Cardiac fibroblast (primary cell): ENCODE measurements at places on chromosomes 16 and 17.

DNA sequence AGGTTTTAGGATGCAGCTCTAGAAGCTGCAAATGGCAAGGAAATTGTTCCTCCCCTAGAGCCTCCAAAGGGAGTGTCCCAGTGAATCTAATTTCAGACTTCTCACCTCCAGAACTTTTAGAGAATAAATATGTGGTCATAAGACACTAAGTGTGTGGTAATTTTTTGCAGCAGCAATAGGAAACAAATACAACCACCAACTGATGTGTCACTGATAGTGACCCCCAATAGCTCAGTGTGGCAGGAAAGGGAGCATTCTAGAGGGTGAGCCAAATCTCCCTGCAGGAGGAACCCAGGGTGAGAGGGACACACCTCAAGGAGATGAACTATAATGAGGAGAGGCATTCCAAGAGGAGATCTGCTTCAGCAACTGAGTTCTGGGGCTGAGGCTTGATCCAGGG is 4.1 kb downstream of the CCL4L2 start:
- DNase-seq: no peak

- DNase-seq: no peak
These were observed 2.1 kb downstream of the TEN1 start for GRCh38 chr17:75981019-75981615.

DNA sequence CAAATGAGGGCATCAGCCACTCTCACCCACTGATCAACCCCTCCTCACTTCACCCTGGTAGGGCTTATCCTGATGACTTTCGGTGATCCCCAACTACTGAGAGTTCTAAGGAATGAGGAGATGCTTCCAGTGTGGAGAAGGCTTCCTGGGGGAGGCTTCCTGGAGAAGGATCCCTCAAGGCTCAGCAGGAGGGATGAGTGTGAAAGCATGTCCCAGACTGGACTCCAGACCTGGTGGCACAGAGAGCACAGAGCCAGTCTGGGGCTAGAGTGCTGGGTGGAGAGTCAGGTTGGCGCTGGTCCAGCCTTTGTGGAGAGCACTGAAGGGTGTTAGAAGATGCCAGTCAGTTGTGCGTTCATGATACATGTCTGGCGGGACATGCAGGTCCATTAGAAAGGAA is 53.7 kb downstream of the PLD6 start:
- peak; percentile 15 for DNase-seq

DNA sequence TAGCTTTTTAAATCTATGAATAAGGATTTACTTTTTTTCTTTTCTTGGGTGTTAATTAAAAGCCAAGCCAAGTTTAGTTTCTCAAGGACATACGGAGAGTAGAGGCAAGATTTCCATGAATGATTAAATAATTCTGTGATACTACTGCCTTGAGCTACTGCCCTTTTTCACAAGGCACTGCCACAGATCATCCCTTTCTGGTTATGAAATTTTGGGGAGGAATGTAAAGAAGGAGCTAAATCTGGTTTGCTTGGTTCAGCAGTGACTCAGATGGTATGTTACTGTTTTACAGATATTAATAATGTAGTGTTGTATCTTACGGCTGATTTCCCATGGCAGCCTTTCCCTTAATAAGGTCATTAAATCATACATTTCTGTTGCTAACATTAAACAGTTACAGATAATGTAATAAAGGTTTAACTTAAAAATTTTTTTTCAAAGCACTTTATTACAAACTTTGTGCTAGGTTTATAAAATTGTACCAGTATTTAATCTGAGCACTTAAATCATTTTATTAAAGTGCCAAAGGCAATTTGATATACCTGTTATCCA is 2.6 kb downstream of the WSB1 start:
- DNase-seq: peak; percentile 75

- no peak for DNase-seq
These were observed 602.9 kb upstream of the KIF2B start for GRCh38 chr17:53219821-53220220.

DNA sequence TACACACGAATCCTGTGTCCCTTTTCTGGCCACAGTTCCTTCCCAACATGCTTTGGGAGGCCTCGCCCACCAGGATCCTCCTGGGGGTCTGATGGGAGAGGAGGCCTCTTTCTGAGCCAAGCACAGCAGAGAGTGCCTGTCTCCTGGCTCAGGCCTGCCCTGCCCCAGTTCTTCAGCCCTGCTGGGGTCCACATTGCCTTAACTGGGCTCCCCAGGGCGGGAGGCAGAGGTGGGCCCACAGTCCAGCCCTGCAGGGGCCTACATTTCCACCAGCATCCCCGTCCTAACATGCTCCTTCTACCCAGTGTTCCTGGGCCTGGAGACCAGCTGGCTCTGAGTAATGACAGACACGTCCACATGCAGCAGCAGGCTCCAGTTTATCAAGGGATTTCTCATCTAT is 29.6 kb downstream of the WNT9B start:
- DNase-seq: no peak

DNA sequence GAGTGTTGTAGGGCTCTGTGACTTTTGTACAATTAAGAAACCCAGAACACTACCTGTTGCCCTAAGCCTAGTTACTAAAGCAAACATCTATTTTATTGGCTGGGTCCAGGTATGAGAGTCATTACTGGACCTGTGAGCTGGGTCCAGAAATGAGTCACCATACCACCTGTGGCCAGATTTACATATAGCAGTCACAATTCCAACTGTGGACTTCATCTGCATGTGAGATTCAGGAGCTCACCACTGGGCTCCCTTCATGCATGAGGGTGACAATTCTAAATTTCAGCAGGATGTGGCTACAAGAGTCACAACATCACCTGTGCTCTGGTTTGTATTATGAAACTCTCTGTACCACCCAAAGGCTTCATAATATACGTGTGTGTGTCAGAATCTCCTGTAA is 2038.0 kb downstream of the TP53TG3F start:
- no peak for DNase-seq

GRCh38 chr16:576197-576822 is 6.5 kb downstream of the PIGQ start:
- no peak for DNase-seq

DNA sequence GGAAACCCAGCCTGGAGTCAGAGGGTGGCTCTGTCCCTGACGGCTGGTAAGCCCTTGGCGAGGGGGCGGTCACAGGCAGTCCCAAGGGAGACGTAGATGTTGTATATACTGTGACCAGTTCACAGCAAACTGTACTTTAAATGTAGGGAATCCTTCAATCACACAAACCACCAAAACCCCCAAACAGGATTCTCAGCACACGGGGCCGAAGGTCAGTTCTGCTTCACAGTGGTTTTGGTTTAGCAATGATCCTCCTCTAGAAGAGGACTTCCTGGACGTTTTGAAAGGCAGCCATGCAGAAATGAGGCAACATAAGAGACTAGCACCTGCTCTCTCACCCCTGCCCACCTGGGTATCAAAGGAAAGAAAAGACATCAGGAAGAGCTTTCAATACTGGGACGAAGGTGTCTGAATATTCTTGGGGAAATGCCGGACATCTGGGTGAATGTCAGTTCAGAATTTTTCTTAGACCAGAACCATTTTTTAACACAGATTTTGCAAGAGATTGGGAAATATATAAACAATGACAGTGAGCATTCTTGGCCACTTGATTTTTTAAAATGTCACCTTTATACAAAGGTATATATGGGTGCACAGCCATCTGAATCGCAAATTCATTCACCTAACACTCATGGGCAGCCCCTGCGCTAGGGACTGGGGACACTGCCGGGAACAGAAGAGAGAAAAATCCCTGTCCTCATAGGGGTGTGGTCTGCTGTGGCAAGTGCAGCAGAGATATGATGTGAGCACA is 74.2 kb downstream of the CRISPLD2 start:
- DNase-seq: no peak

- DNase-seq: no peak
These were observed 2.0 kb downstream of the MRM3 start for GRCh38 chr17:784143-784542.

DNA sequence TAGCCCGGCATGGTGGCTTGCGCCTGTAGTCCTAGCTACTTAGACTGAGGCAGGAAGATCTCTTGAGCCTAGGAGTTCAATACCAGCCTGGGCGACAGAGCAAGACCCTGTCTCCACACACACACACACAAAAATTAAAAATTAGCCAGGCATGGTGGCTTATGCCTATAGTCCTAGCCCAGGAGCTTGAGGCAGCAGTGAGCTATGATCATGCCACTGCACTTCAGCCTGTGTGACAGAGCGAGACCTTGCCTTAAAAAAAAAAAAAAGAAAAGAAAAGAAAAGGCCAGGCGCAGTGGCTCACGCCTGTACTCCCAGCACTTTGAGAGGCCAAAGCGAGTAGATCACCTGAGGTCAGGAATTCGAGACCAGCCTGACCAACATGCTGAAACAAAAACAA is 23.9 kb downstream of the C17orf75 start:
- no peak for DNase-seq

DNA sequence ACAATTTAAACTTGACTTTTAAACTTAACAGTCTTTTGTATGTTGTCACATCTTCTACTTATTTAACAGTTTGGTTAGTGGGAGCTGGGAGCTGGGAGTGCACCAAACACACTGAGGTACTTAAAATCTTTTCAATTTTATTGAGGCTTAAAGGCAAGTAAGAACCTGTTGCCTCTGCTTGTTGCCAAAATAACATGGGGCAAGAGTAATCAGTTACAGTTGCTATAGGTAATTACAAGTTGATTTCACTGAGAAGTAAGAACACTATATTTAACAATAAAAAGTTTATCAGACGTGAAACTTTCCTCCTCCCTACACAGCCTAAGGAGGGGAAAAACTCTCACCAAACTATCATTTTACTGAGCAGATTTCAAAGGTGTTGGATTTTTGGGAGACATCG is 135.2 kb downstream of the FTO start:
- DNase-seq: no peak

- no peak for DNase-seq
These were observed 38.8 kb upstream of the PHOSPHO1 start for GRCh38 chr17:49269356-49269755.

- DNase-seq: peak; percentile 89
These were observed 58.1 kb downstream of the SLFN11 start for GRCh38 chr17:35315283-35315682.

- no peak for DNase-seq
These were observed 51.6 kb downstream of the ACTG1 start for GRCh38 chr17:81460856-81461460.

- DNase-seq: no peak
These were observed 2.0 kb downstream of the C16orf86 start for GRCh38 chr16:67668495-67669157.

- no peak for DNase-seq
These were observed 42.5 kb downstream of the AKAP10 start for GRCh38 chr17:19935169-19935568.

DNA sequence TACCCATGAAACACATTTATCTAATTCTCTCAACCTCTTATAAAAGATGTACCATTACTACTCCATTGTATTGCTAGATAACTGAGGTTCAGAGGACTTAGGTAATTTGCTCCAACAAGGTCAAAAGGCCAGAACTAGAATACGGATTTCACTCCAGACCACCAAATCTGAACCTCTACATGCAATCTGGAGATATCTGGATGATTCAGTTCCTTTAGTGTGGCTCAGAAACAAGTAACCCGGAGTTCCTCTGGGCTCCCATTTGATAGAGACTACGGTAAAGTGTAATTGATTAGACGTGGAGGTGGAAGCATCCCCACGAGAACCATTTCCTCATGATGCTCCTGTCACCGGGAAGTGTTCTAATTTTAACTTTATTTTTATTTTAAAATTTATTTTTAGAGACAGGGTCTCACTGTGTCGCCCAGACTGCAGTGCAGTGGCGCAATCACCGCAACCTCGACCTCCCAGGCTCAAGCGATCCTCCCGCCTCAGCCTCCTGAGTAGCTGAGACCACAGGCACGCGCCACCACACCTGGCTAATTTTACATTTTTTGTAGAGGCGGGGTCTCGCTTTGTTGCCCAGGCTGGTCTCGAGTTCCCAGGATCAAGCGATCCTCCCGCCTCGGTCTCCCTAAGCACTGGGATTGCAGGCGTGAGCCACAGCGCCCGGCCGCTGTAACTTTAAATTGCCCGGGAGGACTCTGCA is 608 bp upstream of the COX10 start:
- no peak for DNase-seq

- no peak for DNase-seq
These were observed 4.9 kb upstream of the RAB11FIP4 start for GRCh38 chr17:31386542-31387075.

DNA sequence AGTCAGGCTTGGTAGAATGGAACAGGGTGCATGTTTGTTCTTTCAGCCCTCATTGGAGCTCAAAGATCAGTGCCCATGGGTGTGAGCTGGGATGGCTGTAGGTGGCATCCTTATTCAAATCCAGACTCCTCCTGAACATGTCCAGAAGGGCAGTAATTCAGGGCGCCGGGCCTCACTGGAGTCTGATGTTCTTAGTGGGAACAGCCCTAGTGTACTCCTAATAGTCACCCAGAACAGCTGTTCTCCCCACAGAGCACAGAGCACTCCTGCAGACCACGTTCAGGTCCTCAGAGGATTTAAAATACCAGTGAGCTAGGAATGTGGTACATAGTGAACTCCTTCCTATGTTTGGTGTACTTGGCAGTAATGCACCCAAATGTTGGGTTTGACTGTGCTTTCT is 96.2 kb downstream of the BANP start:
- DNase-seq: no peak

DNA sequence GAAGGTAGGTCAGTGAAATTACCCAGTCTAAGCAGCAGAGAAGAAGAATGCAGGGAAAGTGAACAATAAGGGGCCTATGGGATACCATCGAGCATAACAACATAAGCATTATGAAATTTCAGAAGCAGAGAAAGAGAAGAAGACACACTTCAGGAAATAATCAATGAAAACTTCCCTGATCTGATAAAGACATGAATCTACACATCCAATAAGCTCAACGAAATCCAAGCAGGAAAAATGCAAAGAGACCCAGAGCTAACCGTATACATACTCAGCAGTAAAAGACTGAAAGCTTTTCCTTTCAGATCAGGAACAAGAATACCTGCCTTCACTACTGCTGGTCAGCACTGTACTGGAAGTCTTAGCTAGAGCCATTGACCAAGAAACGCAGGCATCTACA is 38.6 kb downstream of the WDR45B start:
- DNase-seq: no peak

DNA sequence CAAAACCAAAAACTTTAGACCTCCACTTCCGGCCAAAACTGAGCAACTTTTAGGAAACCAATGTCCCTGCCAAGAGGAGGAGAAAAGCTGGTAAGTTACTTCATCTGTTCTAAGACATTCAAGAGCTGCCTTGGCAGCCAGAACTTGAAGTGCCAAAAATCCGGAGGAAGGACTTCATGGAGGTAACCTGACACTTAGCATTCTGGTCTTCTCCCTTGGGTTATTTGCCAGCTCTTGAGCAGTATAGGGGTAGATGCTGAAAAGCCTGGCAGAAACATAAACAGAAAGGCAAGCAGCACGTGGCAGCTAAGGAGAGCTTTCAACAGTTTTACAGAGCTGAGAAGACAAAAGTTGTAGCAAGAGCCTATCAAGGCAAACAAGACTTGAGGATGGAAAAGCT is 53.2 kb downstream of the CDYL2 start:
- peak; percentile 90 for DNase-seq

DNA sequence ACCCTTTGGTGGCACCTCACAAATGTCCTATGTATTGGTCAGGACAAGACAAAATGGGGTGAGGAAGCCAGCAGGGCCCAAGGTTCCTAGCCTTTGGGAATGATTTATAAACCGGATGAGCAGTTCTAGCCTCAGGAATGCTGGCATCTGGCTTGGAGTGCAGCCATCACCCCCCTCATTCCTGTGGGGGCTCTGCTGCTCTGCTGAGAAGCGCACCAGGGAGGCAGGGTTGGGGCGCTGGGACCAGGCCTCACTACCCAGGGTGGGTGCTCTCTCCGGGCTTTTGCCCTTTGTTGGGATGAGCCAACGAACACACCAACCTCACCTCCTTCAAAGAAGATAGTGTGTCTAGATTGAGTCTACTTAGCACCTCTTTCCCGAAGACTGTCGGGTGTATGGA is 39.2 kb downstream of the TMEM11 start:
- DNase-seq: peak; percentile 20
